ENCODE measurements at places on chromosomes 11 and 22.

GRCh38 chr11:125347261-125347585, 148.8 kb downstream of the FEZ1 start:
- DNase-seq: no peak

DNA sequence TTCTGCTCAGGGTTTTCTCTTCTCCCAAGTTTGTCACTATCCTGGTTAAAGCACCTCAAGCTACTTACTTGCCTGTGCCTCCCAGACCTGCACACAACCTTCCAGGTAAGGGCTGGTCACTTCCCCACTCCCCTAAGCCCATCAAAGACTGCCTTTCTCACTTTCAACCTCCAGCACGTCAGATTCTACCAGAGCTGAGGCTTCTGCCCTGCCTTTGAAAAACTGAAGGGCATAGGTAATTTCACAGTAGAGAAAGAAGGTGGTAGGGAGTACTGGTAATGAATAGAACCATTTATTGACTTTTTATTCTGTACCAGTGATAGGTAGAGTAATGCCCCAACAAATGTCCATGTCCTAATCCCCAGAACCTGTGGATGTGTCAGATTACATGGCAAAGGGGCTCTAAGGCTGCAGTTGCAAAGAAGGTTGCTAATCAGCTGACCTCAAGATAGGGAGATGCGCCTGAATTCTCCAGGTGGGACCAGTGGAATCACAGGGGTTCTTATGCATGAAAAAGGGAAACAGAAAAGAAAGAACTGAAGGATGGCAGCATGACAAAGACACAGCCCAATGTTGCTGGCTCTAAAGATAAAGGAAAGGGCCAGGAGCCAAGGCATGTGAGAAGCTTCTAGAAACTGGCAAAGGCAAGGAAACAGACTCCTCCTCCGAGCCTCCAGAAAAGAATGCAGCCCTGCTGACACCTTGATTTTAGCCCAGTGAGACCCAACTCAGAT, 89.0 kb downstream of the SLC1A2 start:
- no peak for DNase-seq

- no peak for DNase-seq
These were observed 35.1 kb downstream of the AP1B1 start for GRCh38 chr22:29353286-29353685.

DNA sequence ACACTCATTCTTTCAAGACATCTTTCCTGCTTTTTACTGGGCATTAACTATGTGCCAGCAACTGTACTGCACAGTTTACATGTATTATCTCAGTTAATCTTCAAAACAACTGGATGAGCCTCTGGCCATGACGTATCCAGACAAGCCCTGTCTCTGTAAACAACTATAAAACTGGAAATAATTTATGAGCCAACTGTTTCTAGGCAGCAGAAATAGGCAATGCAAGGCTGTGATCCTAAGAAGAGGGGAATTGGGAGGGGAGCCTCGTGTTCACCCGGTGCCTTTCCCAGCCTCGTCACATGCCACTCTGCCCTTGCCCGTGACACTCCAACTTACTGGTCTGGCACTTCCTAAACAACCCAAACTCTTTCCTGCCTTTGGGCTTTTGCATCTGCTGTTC, 82.8 kb downstream of the FBXO7 start:
- no peak for DNase-seq

DNA sequence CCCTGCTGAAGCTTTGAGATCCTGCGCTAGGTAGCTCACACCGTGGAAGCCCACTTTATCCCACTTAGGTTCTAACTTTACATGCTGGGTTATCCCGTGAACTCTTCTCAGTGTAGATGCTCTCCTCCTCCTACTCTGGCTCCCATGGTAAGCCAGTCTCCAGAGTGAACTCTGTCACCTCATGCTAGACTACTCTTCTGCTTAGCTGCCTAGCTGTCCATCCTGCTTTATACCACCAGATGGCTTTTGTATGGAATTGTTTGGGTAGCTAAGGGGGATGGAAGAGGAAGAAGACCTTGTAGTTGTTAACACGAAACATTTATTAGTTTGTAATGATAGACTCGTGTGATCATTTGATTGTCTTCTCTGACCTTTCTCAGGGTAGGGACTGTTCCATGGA, 46.8 kb downstream of the EMSY start:
- DNase-seq: no peak

- no peak for DNase-seq
These were observed 10.4 kb downstream of the OR52K2 start for GRCh38 chr11:4459500-4459899.

DNA sequence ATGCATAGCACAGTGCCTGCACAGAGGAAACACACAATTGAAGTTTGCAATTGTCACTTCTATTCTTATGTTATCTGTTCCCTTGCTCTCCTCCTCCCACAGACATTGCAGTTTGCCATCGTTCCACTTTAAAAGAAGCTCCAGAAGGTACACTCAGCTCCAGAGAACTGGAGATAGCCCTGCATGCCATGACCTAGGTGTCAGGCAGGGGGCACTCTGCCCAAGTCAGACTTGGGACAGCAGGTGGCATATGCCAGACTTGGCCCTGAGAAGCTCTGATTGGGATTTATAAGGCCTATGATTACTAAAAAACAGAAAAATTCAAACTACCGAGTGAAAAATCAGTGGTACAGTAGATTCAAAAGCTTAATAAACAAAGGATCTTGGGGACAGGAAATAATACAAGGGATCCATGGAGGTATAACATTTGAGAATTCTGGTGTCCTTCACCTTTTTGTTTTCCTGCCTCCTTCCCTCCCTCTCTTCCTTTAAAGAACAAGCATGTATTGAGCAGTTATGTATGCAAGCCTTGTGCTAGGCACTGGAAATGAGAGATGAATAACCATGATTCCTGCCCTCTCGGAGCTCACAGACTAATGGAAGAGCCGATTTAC, 40.0 kb downstream of the TENM4 start:
- DNase-seq: no peak

Data from fibroblast of skin of left biceps (primary cell).